ENCODE measurements at places on chromosomes 5 and 9. TPM values are rescaled to one million over a fixed set of nuclear protein-coding genes. Genes with fewer than 3 reads are reported as not detected.

GMCL2 gene
- not detected for total RNA-seq

- DNase-seq, result no peak
Observed at GRCh38 chr9:112520656-112521055, 34.0 kb downstream of the KIAA1958 start.

DNA sequence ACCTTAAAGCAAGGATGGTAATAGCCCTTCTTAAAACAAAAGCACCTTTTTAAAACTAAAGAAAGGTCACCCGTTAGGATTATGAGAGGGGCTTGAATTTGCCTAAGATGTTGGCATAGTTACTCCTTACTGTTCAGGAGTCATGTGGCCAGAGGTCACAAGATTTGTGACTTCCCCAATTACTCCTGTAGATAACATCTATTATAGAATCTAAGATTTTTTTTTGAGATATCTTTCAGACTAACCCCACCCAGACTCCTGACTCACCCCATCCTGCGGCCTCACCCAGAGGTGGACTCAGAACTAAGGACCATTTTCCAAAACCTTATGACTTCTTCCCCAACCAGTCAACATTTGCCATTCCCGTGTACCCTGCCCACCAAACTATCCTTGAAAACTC is 2.4 kb downstream of the CD180 start:
- DNase-seq, result no peak

DNA sequence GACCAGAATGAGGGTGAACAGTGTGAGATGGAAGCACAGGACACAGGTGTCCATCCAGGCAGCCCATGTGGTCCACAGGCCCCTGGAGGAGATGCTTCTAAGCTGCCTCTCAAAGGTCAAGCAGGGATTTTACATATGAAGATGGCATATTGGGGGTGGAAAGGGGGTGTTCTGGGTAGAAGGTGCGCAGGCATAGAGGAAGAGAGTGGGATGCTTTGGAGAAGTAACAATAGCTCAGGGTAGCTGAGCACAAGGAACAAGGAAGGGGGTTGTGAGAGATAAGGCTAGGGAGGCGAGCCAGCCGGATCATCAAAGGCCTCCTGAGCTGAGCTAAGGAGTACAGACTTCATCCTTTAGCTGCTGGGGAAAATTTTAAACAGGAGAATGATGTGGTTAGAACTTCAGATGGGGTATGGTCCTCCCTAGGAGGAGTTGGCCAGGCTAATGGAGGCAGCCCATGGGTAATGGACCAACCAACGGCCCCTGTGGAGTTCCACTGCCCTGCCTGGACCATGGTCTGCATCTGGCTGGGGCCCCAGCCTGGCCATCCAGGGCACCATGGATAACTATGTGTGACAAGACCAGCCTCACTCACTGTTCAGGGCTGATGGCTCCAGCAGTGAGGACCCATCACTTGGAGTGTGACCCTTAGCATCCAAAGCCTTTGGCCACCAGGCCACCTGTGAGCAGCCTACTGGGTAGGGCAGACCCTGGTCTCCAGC is 86.8 kb upstream of the TBC1D2 start:
- no peak for DNase-seq

GRCh38 chr9:16475257-16475656 is 395.2 kb downstream of the BNC2 start:
- DNase-seq, result no peak

DNA sequence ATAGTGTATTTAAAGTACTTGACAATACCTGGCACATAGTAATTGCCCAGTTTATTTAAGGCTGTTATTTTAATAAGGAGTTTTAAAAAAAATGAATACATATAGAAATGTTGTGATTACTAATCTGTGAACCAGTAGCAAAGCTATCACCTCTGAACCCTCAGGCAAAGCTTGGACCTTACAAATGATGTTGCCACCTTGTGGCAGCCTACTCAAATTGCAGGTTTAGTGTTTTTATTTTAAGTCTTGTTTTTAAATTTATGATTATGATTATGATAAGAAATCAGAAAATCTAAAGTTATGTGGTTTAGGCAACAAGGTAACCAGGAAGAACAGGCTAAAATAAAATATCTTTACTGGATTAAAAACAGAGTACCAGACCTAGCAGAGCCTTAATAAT is 35.8 kb downstream of the PPARGC1B start:
- no peak for DNase-seq
